ENCODE measurements at places on chromosomes 1 and 21. TPM values are rescaled to one million over a fixed set of nuclear protein-coding genes. Genes with fewer than 3 reads are reported as not detected.

Gene NENF
- total RNA-seq: 113 TPM

Gene SCAF4
- total RNA-seq: 22.3 TPM

Gene NOC2L
- 38.3 TPM for total RNA-seq

Gene NPL
- total RNA-seq: 5.9 TPM

Gene BSND
- not detected for total RNA-seq

Gene SAMD11
- 0.87 TPM for total RNA-seq

Gene RORC
- total RNA-seq: 17.5 TPM

Gene OR2M4
- total RNA-seq: not detected

Gene SLC37A1
- total RNA-seq: 5.7 TPM

Gene TNFRSF9
- 0.07 TPM for total RNA-seq

Gene MIA3
- 67.5 TPM for total RNA-seq

Gene GLRX2
- total RNA-seq: 33.3 TPM

Gene PLA2G5
- total RNA-seq: 39.2 TPM

Gene PAQR6
- 0.44 TPM for total RNA-seq

Gene CXADR
- total RNA-seq: 22.4 TPM

Gene MYOG
- total RNA-seq: not detected

Gene L1TD1
- 0.12 TPM for total RNA-seq

Gene NRIP1
- total RNA-seq: 29.1 TPM

Gene LCE3E
- not detected for total RNA-seq

Gene FMN2
- total RNA-seq: 0.70 TPM

Gene SEC16B
- 0.57 TPM for total RNA-seq

Gene PGLYRP3
- total RNA-seq: not detected

Gene CD48
- total RNA-seq: 0.40 TPM
